ENCODE measurements at places on chromosomes 2 and 18.

DNA sequence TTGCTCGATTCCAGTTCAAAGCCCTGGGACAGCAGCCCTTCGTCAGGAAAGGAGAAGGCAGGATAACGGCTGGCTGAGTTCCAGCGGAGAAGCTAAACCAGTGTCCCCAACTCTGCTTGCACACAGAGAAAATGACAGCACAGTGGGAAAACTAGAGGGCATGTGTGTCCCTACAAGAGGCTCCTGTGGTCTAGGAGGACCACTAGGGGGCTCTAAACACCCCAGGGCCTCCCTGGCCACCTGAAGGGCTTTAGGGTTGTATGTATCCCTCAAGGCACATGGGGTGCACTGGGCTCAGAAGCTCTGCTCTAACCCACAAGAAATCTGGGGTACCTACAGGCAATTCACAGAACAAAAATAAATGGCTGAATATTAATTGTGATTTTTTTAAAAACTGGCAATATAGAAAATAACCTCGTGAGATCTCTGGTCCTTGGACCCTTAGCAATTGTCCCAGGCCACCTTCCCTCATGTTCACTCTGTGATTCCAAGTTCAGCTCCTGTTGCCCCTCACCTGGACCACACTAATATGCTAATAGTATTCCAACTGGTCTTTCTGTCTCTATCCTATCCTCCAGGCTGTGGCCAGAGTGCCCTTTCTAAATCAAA is 17.5 kb downstream of the STAT1 start:
- no peak for DNase-seq

DNA sequence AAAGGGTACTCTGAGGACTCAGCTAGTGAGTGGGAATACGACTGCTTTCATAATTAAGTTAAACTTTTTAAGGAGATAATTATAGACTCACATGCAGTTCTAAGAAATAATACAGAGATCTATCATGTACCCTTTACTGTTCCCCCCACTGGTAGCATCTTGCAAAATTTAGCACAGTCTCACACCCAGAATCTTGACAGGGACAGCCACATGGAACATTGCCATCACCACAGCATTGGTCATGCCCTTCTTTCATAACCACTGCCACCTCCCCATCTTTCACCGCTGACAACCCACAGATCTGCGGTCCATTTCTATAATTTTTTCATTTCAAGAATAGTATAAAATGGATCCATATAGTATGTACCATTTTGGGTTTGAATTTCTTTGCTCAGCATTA is 37.8 kb downstream of the ARHGEF4 start:
- no peak for DNase-seq

- DNase-seq, result no peak
These were observed 117.5 kb downstream of the PLA2R1 start for GRCh38 chr2:159944874-159945273.

DNA sequence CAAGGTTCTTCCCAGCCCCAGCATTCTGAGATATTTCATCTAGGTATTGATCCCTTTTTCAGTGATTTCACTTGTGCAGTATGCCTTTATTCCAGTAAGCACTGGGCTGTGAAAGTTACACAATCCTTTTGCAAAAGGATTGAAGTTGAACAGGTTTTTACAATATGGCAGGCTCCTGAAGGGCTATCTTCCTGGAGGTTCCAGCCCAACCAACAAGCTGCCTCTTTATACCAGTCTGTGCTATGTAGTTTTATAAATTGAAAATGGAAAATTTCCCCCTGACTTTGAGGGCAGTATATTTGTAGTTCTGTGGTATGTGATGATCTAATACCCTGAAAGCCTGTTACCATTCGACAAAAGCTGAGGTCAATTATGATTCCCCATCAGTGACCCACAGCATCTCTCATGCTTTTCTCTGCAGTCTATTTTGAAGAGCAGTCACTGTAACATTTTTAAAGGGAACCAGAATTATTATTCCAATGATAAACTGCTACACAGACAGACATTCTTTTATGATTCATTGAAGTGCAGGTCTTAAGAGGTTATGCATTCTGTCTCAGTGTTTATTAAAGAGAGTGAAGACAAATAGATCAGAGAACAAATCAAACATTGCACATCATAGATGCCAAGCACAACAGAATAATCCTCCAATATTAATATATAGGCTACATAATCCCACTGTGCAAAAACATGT is 35.2 kb upstream of the STPG4 start:
- DNase-seq, result no peak

- DNase-seq, result no peak
These were observed 145.1 kb downstream of the PTGR3 start for GRCh38 chr18:75063615-75064512.

GRCh38 chr2:12178289-12179080 is 432.1 kb downstream of the LPIN1 start:
- DNase-seq, result no peak

DNA sequence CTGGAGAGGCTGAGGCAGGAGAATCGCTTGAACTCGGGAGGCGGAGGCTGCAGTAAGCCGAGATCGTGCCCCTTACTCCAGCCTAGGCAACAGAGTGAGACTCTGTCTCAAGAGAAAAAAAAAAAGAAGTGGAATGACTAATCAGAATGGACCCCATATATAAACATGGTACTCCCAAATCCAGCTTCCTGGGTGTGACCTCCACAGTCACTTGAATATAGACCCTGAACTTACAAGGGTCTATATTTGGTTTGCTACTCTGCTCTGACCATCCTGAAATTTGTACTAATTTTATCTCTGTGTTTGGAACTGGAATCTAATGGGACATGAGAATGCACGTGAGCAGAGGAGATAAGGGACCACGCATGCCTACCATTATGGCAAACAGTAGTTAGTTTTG is 275.0 kb downstream of the TNS1 start:
- DNase-seq, result no peak

GRCh38 chr2:105937498-105938097 is 192.9 kb downstream of the NCK2 start:
- DNase-seq, result no peak

DNA sequence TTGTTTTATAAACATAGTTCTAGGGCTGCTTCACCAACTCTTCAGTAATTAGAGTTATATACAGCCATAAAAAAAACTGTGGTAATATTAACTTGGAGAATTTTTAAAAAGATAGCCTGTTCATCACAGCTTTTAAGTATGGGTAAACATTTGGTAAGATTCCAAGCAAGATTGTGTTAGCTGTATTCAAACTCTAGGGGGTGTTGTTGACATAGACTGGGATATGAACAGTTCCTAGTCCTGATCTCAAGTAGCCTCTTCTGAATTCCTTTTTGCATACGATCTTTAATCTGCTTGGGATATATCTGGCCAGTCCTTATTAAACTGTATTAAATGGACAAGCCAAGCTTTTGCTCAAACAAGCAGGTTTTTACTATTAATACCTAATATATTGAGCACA is 13.4 kb downstream of the NOP58 start:
- DNase-seq, result peak; percentile 9

- no peak for DNase-seq
These were observed 27.1 kb upstream of the SULT1C3 start for GRCh38 chr2:108212671-108213070.

DNA sequence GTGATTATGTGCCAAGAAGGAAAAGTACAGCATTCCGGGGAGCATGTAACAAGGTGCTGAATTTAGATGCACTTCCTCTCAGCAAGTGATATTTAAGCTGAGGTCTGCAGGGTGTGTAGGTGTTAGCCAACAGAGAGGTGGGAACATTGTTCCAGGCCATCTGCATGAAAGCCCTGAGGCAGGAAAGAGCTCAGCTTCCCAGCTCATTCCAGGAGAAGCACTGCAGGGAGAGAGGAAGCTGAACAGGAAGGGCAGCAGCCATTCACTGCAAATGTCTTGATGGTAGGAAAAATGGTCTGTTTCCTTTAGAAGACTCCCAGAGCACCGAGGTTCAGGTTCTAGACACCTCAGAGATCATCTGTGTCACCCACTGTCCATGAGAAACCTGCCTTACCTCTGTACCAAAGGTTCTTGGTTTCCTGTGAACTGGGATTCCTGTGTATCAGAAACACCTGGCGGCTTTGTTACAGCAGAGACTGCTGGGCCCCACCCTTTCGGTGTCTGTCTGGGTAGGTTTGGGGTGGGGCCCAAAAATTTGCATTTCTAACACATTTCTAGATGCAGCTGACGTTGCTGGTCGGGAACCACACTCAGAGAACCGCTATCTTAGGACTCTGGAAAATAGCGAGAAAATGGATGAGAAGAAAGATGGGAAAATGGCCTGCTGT is 84.0 kb downstream of the RTN4 start:
- no peak for DNase-seq

DNA sequence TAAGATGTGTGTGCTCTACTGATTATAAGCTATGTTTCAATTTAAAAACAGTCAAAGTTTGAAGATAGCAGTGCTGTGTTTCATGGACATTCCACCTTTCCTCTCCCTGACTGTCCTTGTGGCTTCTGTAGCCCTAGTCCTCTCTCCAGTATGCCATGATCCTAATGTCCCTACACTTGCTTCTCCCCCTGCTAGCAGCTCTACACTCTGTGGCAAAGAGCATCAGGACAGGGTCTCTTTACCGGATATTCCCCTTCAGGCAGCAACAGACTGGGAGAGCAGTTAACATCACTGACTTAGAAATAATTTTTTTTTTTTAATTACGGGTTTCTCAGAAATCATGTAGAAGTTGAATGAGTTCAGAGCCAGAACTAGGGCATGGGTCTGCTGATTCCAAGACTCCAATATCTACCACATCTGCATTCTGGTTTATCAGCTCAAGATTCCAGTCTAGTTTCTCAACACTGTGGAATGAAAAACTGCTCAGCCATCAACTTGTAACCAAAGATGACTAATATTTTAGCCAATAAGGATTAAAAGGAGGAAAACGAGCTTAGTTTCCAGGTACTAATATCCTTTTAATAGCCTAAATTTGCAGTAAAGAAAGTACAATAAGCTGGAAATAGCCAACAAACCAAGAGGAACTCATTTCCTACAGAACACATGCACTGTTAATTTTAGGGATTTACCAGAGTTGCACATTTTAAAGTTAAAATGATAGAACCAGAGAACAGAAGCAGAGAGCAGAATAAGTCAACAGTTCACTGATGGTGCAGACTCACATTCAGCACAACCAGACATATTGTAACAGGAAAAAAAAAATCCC is 45.2 kb downstream of the TMEM131 start:
- DNase-seq, result no peak

GRCh38 chr2:229273723-229274338 is 2.7 kb upstream of the PID1 start:
- DNase-seq, result peak; percentile 69

- DNase-seq, result no peak
These were observed 65.0 kb downstream of the NFATC1 start for GRCh38 chr18:79460481-79461300.

DNA sequence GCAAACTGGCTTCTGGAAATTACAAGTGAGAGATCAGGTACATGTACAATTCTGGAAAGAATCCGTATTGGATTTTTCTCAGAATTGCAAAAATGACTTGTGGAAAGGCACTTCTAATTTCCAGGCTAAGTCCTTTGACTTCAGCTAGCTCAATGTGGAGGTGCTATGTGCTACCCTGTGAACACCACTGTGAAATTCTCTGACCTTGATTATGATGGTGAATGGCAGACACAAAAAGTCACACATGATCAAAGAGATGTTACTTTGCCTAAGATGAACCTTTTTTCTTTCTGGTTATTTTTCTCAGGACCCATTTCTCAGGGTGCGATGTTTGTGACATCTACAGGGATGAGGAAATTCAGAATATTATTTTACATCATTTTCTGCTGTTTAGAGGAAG is 856.6 kb upstream of the VRK2 start:
- no peak for DNase-seq

DNA sequence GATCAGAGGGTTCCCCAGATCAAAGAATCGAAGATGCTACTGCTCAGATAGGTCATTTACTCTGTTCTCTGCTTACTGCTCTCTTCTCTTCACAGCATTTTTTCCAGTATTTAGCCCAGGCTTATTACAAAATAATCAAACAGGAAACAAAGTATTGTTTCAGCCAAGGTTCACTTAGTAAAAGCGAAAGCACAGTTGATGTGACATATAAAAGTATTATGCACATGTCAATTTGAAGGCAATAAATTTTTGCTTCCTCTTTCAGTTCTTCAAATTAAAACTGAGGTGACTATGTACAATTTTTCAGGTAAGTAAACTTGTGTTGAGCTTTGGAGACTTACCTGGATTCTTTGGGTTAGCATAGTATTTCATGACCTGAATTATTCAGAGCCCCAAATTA is 262.8 kb upstream of the CHST9 start:
- no peak for DNase-seq

DNA sequence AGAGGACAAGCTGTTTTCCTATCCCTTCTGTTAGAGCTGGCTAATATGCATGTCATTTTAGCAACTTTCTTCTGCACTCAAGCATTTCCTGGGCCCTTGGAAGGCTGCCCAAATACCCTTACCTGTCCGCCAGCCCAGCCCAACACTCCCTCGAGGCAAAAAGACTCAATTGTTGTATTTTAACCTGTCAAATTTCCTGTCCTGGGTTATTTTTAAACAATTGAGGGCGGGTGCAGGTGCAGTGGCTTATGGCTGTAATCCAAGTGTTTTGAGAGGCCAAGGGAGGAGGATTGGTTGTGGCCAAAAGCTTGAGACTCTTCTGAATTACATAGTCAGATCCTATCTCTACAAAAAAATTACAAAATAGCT is 125.0 kb upstream of the ARHGAP28 start:
- DNase-seq, result no peak

GRCh38 chr2:72949642-72950041 is 32.3 kb downstream of the EMX1 start:
- DNase-seq, result no peak

DNA sequence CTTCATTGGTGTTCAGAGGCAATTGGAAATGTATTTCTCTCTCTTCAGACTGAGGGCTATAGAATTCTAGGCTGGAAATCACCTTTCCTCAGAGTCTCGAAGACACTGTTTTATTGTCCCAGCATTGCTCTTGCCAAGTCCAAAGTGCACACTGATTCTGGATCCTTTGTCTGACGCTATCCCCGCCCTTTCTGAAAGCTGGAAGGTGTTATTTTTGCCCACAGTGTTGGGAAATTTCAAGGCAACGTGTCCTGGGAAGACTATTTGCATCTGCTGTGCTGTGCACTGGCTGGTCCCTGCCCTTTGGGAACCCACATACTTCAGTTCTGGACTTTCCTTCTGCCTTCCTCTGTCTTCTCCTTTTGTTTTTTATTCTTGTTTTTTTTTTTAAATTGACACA is 190.8 kb downstream of the SH3BP4 start:
- no peak for DNase-seq

GRCh38 chr2:127326289-127326945 is 32.5 kb upstream of the ERCC3 start:
- no peak for DNase-seq

GRCh38 chr2:224210286-224211180 is 171.4 kb upstream of the SERPINE2 start:
- DNase-seq, result no peak

DNA sequence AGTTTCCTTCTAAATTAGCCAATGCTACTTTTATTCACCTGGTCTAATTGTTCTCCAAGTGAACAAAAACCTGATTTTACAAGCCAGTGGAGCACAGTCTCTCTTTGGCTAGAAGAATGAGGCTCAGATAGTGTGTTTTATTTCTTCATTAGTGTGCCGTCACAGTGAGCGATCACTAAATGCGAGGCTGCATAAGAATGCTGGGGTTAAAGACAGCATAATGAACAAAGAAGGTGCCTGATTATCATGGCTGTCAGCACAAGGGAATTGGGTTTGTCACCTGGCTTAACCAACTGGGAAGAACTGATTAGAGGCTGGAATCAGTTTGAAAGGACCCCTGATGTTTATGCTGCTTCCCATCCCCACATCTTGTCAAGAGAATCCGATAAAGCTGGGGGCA is 76.4 kb downstream of the EPHA4 start:
- no peak for DNase-seq
